Cardiac septum (tissue), 1 donor: ENCODE measurements at places on chromosomes 1 and 21. TPM values are rescaled to one million over a fixed set of nuclear protein-coding genes. Genes with fewer than 3 reads are reported as not detected.

Gene HSPB7
- total RNA-seq: 3,889 TPM

Gene LORICRIN
- total RNA-seq: not detected

Gene RGSL1
- not detected for total RNA-seq

Gene FABP3
- 3,048 TPM for total RNA-seq

Gene SLAMF7
- 1.2 TPM for total RNA-seq

Gene FALEC
- 0.46 TPM for total RNA-seq

Gene PLEKHG5
- total RNA-seq: 14.9 TPM

Gene UMODL1
- not detected for total RNA-seq

Gene CIART
- 10.0 TPM for total RNA-seq

Gene KRTAP19-4
- total RNA-seq: not detected

Gene CRP
- total RNA-seq: not detected

Gene DNALI1
- total RNA-seq: 3.0 TPM

Gene PDZK1IP1
- total RNA-seq: not detected

Gene RIMKLA
- total RNA-seq: 7.6 TPM

Gene C1orf116
- total RNA-seq: 0.70 TPM

Gene GPR61
- 0.13 TPM for total RNA-seq

Gene PPIAL4G
- not detected for total RNA-seq

Gene TPRG1L
- 44.3 TPM for total RNA-seq

Gene SPRR2E
- total RNA-seq: not detected

Gene TMEM234
- 12.3 TPM for total RNA-seq

Gene GJB5
- total RNA-seq: not detected

Gene DCST1
- not detected for total RNA-seq

Gene BARHL2
- total RNA-seq: not detected

Gene WDR3
- 14.5 TPM for total RNA-seq
